ENCODE measurements at places on chromosomes 16 and 17. TPM values are rescaled to one million over a fixed set of nuclear protein-coding genes. Genes with fewer than 3 reads are reported as not detected.

The SLFN13 gene
- total RNA-seq, result 36.8 TPM

The ZPBP2 gene
- not detected for total RNA-seq

The ST6GALNAC2 gene
- total RNA-seq, result not detected

DNA sequence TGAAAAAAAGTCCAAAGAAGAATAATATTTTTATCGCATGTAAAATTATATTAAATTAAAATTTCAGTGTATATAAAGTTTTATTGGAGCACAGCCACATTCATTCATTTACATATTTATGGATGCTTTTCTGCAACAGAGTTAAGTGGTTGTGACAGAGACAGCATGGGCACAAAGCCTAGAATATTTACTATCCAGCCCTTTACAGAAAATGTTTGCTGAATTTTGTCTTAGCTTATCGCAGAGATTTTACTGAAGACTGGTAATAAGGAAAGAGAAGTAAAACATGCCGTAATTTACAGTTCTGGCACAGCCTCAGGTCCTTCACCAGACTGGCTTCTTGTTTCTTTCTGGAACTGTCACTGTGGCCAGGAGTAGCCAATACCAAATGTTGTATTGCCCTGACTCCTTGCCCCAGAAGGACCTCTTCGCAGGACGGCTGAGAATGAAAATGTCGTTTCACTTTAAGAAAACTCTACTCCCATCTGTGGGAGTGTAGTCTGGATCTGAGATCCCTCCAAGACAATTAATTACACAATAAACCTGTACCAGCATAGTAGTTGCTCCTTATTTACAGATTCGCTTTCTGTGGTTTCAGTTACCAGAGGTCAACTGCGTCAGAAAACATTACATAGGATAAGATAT is 94.9 kb upstream of the GOT2 start:
- no peak overlapping the region for H3K4me3 ChIP-seq
- no peak for DNase-seq
- H3K4me1 ChIP-seq, result no peaks in the 10 kb centered on the region

GRCh38 chr17:44266402-44267164 is 1.4 kb downstream of the SLC4A1 start:
- no peaks in the 10 kb centered on the region for H3K36me3 ChIP-seq
- H3K27ac ChIP-seq, result no peak overlapping the region
- no peaks in the 10 kb centered on the region for H3K4me1 ChIP-seq

- no peak for DNase-seq
- H3K36me3 ChIP-seq, result no peaks in the 10 kb centered on the region
- H3K4me3 ChIP-seq, result no peak overlapping the region
Observed at GRCh38 chr17:27414694-27415093, 41.6 kb upstream of the KSR1 start.

- H3K4me3 ChIP-seq, result peak overlapping the region; percentile 93
- peaks cover 50% of the 10 kb centered on the region for H3K4me1 ChIP-seq
- DNase-seq, result no peak
- no peaks in the 10 kb centered on the region for H3K27me3 ChIP-seq
Observed at GRCh38 chr17:31308372-31309334, 5.2 kb downstream of the EVI2B start.

DNA sequence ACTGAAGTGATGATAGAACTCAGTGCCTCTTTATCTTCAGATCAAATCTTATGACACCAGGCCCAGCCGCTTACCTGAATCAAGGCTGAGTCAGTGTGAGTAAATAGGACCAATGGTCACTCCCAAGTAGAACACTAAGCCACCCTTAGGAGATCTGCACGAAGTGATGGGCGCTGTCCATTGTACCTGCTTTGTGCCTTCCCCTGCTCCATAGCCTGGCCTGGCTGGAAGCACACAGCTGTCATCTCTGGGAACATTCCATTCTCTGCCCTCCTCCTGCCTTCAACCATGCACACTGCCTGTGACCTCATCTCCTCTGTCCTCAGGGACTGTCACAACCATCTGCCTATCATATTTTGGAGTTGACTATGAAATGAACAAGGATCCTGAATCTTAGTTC is 279.5 kb upstream of the ASIC2 start:
- H3K27ac ChIP-seq, result no peak overlapping the region
- H3K4me1 ChIP-seq, result no peaks in the 10 kb centered on the region
- H3K36me3 ChIP-seq, result no peaks in the 10 kb centered on the region
- H3K27me3 ChIP-seq, result no peaks in the 10 kb centered on the region
- no peak overlapping the region for H3K4me3 ChIP-seq

GRCh38 chr17:59277031-59277430 is 54.4 kb upstream of the YPEL2 start:
- no peaks in the 10 kb centered on the region for H3K36me3 ChIP-seq
- no peak for DNase-seq
- no peaks in the 10 kb centered on the region for H3K4me1 ChIP-seq
- H3K27me3 ChIP-seq, result no peaks in the 10 kb centered on the region
- H3K27ac ChIP-seq, result no peak overlapping the region
- H3K4me3 ChIP-seq, result no peak overlapping the region

GRCh38 chr16:49112754-49113153 is 168.9 kb downstream of the CBLN1 start:
- no peak for DNase-seq
- no peak overlapping the region for H3K27ac ChIP-seq
- no peaks in the 10 kb centered on the region for H3K36me3 ChIP-seq
- no peaks in the 10 kb centered on the region for H3K4me1 ChIP-seq
- no peak overlapping the region for H3K4me3 ChIP-seq

GRCh38 chr17:40297511-40297910 is 9.8 kb downstream of the CDC6 start:
- peaks cover 27% of the 10 kb centered on the region for H3K4me1 ChIP-seq
- H3K36me3 ChIP-seq, result peaks cover 69% of the 10 kb centered on the region
- no peak overlapping the region for H3K27ac ChIP-seq
- no peaks in the 10 kb centered on the region for H3K27me3 ChIP-seq
- DNase-seq, result no peak

GRCh38 chr17:51650202-51650601 is 389.9 kb downstream of the UTP18 start:
- no peaks in the 10 kb centered on the region for H3K4me1 ChIP-seq
- no peak overlapping the region for H3K4me3 ChIP-seq
- no peaks in the 10 kb centered on the region for H3K36me3 ChIP-seq
- H3K27ac ChIP-seq, result no peak overlapping the region

All from activated CD4-positive, alpha-beta T cell treated with anti-CD3 and anti-CD28 coated beads, Interleukin-2, amount 10 ng/mL, durations not matched to agents 24 days and 14 days (primary cell).